Heart right ventricle (tissue), 16 donors: ENCODE measurements at places on chromosomes 6 and 20. TPM values are rescaled to one million over a fixed set of nuclear protein-coding genes. Genes with fewer than 3 reads are reported as not detected.

DNA sequence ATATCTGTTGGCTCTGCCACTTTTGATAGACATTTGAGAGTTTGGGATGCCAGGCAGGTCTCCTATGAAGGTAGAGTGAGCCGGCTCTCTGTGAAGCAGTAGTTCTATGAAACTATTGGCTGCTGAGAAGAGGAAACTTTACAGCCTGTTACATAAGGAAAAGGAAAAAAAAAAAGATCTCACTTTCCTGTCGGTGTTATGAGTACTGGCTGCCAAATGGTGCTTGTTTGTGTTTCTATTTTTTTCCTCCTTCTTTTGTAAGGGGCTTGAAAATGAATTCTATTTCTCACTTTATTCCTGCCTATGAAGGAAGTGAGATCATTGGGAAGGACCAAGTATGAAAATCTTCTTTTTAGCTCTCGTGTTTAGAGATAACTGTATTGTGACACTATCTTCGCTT lies 73.1 kb upstream of the CLDN20 start:
- DNase-seq = no peak

- no peak for DNase-seq
Observed at GRCh38 chr6:137911675-137912191, 44.7 kb downstream of the TNFAIP3 start.

Gene SNAI1
- 1.9 TPM for total RNA-seq

- DNase-seq = no peak
Observed at GRCh38 chr6:14466278-14466677, 348.7 kb downstream of the CD83 start.

Gene CAGE1
- total RNA-seq = not detected

DNA sequence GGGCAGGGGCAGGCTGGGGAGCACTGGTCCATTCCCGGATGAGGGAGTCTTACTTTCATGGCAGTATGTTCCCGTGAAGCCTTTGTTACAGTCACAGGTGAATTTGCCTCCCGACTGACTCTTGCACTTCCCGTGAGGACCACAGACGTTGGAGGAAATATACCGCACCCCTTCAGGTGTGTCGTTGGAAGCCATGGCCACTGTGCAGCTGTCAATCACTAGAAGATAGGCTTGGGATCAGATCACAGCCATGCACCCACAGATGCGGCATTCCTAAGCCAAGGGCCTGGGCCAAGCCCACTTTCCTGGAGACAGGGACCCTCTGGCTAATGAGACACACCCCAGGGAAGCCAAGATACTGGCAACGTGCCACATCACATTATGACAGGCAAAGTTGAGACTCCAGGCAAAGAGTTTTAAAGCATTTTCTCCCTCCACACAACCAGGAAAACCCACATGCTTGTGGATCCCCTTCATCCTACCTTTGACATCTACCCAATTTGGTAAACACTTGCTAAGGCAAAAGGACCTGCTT lies 26.8 kb downstream of the JAG1 start:
- no peak for DNase-seq

DNA sequence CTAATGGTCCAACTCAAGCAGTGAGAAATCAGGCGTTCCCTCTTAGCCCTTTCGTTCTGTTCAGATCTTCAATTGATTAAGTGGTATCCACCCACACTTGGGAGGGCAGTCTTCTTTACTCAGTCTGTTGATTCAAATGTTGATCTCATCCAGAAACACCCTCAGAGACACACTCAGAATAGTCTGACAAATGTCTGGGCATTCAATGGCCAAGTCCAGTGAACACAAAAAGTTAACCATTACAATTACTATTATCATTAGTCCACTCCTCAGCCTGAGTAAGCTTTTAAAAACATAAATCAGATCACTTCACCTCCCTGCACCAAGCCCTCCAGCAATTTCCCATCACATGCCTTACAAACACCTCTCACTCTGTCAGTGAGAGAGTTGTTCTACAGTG lies 423.2 kb downstream of the RFPL4B start:
- no peak for DNase-seq

- no peak for DNase-seq
Observed at GRCh38 chr20:46987001-46987400, 92.4 kb downstream of the EYA2 start.

DNA sequence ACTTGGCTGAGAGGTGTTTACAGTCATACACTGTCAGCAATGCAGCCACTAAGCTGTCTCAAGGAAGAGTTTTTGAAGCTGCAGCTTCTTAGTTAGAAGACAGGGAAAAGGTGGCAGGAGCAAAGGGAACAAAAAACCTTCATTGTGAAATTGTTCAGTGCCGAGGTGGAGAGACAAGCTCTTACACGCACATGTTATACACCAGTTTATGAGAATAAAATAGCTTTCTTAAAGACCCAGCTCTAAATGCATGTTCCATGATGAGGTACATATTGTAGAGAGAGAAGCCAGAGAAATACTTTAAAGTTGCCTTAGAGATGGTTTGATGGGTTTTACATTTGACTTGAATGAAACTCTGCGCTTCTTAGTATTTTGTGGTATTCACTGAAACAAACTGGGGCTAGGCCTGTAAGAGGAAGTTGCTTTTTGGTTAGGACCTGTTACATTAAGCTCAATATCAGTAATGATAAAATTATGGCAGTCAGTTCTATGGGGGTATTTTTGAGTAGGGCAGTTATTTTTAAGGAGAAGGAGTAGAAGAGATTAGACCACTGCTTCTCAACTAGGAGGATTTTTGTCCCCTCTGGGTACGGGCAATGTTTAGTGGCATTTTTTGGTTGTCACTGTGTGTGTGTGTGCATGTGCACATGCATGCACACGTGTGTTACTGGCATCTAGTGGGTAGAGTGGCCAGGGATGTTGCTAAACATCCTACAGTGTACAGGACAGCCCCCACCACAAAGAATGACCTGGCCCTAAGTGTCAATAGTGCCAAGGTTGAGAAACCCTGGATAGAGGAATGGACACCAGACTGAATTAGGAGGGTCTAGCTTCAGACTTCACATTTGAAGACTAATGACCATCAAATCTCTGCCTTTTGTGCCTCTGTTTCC lies 9.8 kb downstream of the NEDD9 start:
- no peak for DNase-seq

GRCh38 chr20:61759286-61760065 lies 306.2 kb downstream of the TAF4 start:
- no peak for DNase-seq

DNA sequence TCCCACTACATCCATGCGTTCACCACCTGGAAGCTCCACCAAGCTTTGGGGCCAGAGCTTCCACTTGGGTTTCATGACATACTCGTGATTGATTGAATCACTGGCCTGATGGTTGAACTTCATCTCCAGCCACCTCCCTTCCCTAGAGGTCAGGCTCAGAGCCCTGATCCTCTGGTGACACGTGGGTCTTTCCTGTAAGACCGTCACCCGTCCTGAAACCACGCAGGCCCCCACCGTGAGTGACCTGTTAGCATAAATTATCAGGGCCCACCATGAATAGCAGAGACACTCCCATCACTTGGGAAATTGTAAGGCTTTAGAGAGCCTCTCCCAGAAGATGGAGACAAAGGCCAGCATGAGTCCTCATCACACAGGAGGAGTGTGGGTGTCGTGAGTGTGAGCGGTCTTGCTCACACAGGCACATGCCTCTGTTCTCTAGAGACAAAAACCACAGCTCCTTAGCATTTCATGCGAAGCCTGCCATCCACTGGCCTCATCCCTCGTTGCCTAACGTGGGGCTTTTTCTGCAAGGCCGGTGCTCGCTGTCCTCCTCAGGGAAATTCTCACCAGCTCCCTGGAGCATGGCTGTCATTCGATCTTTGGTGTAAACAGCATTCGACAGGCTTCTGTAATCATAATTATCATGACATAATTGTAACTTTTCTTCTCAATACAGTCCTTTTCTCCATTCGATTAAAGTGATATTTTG lies 65.1 kb upstream of the DUSP22 start:
- no peak for DNase-seq

Gene TTK
- total RNA-seq = 0.42 TPM

DNA sequence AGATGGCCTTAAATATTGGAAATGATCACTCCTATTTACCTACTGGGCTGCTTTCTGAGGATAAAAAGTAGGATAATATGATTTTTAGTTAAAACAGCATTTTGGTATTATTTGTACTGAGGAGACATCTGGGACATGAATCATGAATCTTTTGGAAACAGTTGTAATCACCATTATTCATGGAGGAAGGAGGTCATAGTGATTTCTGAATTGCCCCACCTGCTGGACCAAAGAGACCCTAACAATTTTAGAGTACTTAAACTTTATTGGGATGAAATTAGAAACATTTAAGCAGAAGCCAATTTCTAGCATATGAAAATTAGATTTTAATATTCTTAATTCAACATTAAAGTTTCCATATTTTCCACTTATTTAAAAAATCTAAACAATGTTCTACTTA lies 108.4 kb upstream of the SIM1 start:
- no peak for DNase-seq

DNA sequence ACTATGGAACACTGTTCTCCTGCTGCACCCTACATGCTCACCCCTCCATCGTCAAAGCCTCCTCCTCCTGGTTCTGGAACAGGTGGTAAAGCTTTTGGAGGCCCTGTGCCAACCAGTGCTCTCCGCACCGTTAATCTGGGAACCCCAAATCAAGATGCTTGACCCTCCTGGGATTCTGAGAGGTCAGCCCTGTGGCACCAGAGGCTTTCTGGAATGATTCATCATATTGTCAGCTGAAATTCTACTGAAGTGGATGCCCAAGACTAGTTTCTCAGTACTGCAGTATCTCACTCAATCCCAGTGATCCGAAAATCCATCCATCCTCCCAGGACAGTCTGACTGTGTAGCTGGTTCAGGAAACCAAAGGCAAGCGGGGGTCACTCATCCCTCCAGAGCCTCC lies 92.7 kb downstream of the TRERF1 start:
- DNase-seq = no peak

GRCh38 chr6:170152124-170152926 lies 138.6 kb downstream of the DLL1 start:
- DNase-seq = no peak
